Muscle of leg (tissue), 16 donors: ENCODE measurements at places on chromosomes 6 and 20. TPM values are rescaled to one million over a fixed set of nuclear protein-coding genes. Genes with fewer than 3 reads are reported as not detected.

The LGSN gene
- not detected for total RNA-seq

The SLC17A1 gene
- not detected for total RNA-seq

The MED20 gene
- total RNA-seq: 17.8 TPM

The PTPRT gene
- 0.75 TPM for total RNA-seq

The TRIM10 gene
- 0.18 TPM for total RNA-seq

The SLC24A3 gene
- total RNA-seq: 5.9 TPM
